ENCODE measurements at places on chromosomes 3 and 15. TPM values are rescaled to one million over a fixed set of nuclear protein-coding genes. Genes with fewer than 3 reads are reported as not detected.
A peak's percentile ranks its signal among the peaks of the same experiment; 100 is the strongest.

DNA sequence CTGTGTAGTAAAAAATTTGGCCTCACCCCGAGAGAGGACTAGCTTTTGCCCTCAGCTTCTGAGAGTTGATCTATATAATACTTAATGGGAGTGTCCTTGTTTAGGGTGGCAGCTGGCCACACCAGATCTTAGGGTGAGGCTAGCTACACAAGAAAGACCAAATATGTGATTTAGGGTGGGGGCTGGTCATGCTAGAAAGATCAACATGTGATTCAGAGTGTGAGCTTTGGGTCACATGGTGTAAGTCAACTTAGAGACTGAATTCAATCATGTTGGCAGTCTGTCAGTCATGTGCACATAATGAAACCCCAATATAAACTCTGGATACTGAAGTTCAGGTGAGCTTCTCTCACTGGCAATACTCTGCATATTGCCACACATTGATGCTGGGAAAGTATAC is 120.7 kb upstream of the DAZL start:
- DNase-seq, result no peak

- no peak for DNase-seq
These were observed 87.2 kb upstream of the TBL1XR1 start for GRCh38 chr3:177284383-177284881.

GRCh38 chr15:43868406-43868805 is 41.6 kb downstream of the WDR76 start:
- DNase-seq, result no peak

Gene GATA2
- 6.1 TPM for polyA plus RNA-seq

DNA sequence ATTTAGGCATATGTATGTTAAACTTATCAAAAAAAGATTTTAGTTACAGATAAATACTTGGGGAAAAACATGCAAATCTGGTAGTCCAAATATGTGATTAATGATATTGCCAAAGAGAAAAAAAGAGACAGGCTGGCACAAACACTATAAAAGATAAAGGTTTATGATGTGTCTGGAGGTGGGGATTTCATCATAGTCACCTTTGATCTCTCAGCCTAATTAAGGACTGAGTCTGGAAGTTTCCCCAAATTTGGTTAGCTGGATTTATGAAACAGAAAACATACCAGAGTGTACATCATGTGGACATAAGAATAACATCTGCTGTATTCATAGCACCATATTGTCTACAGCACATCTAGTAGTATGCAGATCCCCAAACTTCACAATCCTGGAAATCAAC is 157.0 kb downstream of the FGF12 start:
- no peak for DNase-seq

DNA sequence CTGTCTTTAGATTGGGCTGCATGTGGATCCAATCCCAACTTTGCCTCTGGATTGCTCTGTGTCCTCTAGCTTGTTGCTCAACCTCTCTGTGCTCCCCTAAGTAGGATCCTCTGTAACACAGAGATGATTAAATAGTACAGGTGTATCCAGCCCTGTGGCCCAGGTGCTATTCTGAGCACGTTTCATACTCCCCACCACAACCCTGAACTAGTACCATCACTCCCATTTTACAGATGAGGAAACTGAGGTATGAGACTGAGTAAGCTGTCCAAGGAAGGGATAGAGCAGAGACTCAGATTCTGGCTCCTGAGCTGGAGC is 7.2 kb downstream of the ISG20 start:
- no peak for DNase-seq

GRCh38 chr3:120182613-120183511 is 88.6 kb upstream of the GSK3B start:
- no peak for DNase-seq

Gene PPP1R14D
- polyA plus RNA-seq, result not detected

DNA sequence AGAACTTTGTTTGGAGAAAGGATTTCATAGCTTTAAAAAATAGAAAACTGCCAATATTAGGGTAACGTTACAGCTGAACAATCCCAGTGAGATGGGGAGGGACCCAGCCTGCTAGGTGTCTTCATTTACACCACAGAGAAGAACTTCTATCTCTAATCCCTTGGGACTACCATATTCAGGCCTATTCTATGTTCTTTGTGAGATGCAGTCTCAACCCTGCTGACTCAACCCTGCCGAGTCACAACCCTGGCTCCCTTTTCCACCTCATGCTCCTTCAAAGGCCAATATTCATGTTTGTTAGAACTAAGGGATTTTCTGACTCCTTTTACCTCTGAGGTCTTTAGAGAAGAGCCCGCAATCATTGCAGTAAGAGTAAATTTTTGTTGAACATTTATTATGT is 350.5 kb downstream of the EPHB1 start:
- DNase-seq, result no peak

GRCh38 chr3:46659285-46659684 is 34.2 kb downstream of the ALS2CL start:
- no peak for DNase-seq

DNA sequence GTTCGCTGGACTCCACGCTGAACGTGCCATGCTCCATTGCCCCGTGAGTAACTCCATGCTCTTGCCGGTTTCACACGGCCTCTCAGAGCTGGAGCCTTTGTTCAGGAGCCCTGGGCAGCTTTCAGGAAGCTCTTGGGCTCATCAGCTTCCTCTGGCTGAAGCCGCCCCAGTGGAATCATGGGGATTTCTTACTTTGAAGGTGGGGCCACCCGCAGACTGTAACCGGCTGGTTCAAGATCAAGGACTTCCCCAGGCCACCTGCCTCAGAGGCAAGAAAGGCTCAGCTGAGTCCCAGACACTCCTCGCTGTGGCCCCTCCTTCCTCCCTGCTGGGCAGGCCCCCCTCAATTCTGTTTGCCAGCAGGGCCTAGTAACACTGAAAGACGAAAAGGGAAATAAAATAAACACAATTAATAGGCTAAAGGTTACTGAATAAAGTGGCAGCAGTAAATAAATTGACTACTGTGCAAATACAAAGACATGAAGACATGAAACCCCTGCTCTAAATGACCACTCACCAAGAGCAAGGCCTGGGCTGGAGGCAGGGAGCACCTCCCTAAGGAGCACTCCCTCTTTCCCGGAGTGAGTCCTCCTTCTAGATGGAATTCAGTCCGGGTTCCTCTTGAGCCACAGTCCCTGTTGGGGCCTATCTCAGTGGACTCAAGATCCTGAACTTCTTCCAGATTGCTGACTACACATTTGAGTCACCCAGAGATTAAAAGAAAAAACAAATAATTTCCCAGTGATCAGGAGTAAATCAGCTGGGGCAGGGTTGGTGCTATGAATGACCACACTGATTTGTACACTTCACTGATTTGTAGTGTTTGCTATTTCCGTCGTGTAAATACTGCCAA is 51.0 kb downstream of the ZDHHC19 start:
- no peak for DNase-seq

Gene ANKRD34C
- polyA plus RNA-seq, result not detected

Gene OXSR1
- 34.7 TPM for polyA plus RNA-seq

GRCh38 chr15:46460431-46461094 is 825.7 kb downstream of the SQOR start:
- no peak for DNase-seq

- DNase-seq, result peak; percentile 3
These were observed 94.6 kb downstream of the ZPLD1 start for GRCh38 chr3:102529452-102529851.

DNA sequence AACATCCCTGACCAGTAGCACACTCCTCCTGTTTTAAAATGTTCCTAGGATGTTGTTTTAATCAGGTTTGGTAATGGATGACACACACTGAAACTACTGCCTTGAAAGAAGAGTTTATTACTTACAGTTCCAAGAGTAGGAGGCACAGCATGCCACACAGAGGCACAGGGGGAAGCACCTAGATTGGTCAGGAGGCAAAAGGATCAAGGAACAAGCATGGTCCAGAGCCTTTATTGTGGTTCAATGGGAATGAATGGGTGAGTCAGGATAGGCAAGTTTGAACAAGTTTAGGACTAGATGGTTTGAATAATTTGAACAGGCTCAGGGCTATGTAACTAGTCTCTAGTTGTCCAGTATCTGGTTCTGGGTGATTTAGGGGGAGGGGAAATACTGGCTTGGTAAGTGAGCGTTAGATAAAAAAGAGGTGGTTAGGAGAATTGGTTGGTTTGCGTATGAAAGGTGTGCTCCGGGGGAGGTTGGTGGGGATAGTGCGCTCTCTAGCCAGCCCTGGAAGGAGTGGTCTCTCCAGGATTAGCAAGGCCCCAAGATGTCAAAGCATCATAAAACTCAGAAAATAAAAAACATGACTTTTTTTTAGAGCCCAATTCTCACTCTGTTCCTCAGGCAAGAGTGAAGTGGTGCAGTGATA is 35.1 kb downstream of the TMOD3 start:
- no peak for DNase-seq

Gene SST
- not detected for polyA plus RNA-seq

- DNase-seq, result no peak
These were observed 533 bp downstream of the ZNF445 start for GRCh38 chr3:44476963-44477311.

Measured in AG04450 (cell line).